ENCODE measurements at places on chromosomes 12 and 14. TPM values are rescaled to one million over a fixed set of nuclear protein-coding genes. Genes with fewer than 3 reads are reported as not detected.

TCL1B gene
- total RNA-seq = not detected

ZFP36L1 gene
- total RNA-seq = 276 TPM

GZMH gene
- total RNA-seq = not detected

ZFYVE26 gene
- 12.4 TPM for total RNA-seq

OASL gene
- 0.25 TPM for total RNA-seq

MMP17 gene
- 3.3 TPM for total RNA-seq

EXD2 gene
- total RNA-seq = 19.4 TPM

ERH gene
- total RNA-seq = 124 TPM

MOAP1 gene
- 10.8 TPM for total RNA-seq

KRT81 gene
- total RNA-seq = not detected

TBX3 gene
- total RNA-seq = 4.3 TPM

C1RL gene
- total RNA-seq = 9.9 TPM

VPS37B gene
- total RNA-seq = 33.6 TPM

VASH1 gene
- total RNA-seq = 3.7 TPM

APOLD1 gene
- 3.6 TPM for total RNA-seq

PTGER2 gene
- total RNA-seq = 14.5 TPM

LMO3 gene
- not detected for total RNA-seq

TMCC3 gene
- total RNA-seq = 4.9 TPM

KRT3 gene
- total RNA-seq = not detected

ZNF891 gene
- total RNA-seq = 0.33 TPM

SMIM41 gene
- not detected for total RNA-seq

SYT1 gene
- total RNA-seq = 12.0 TPM

SPTB gene
- total RNA-seq = 1.8 TPM

PRKD1 gene
- 8.7 TPM for total RNA-seq

C12orf56 gene
- 1.3 TPM for total RNA-seq

HCAR3 gene
- total RNA-seq = not detected

TSPAN11 gene
- not detected for total RNA-seq

SOX5 gene
- 1.8 TPM for total RNA-seq

ZDHHC22 gene
- total RNA-seq = not detected

C1QL4 gene
- 0.16 TPM for total RNA-seq

Measured in mesangial cell (primary cell).